ENCODE measurements at places on chromosomes 7 and 10.
A peak's percentile ranks its signal among the peaks of the same experiment; 100 is the strongest.

- no peak for DNase-seq
These were observed 66.5 kb downstream of the SRI start for GRCh38 chr7:88153378-88153777.

DNA sequence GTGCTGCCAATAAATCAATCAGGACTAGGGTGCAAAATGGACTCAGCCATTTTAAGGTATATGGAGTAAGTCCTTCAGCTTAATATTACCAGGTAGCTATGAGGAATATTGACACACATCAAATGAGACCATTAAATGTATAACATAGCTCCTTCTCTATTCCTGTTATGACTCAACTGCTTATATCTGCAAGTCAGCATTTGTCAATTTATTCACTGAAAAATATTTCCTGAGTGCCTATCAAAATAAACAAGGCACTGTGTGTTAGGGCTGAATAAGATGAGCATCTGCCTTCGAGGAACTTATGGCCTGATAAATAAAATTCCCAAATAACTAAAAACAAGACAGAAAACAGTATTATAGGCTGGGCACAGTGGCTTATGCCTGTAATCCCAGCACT lies 113.8 kb downstream of the CDK6 start:
- DNase-seq: peak; percentile 22

GRCh38 chr10:119104654-119105015 lies 722 bp downstream of the DENND10 start:
- DNase-seq: peak; percentile 21

DNA sequence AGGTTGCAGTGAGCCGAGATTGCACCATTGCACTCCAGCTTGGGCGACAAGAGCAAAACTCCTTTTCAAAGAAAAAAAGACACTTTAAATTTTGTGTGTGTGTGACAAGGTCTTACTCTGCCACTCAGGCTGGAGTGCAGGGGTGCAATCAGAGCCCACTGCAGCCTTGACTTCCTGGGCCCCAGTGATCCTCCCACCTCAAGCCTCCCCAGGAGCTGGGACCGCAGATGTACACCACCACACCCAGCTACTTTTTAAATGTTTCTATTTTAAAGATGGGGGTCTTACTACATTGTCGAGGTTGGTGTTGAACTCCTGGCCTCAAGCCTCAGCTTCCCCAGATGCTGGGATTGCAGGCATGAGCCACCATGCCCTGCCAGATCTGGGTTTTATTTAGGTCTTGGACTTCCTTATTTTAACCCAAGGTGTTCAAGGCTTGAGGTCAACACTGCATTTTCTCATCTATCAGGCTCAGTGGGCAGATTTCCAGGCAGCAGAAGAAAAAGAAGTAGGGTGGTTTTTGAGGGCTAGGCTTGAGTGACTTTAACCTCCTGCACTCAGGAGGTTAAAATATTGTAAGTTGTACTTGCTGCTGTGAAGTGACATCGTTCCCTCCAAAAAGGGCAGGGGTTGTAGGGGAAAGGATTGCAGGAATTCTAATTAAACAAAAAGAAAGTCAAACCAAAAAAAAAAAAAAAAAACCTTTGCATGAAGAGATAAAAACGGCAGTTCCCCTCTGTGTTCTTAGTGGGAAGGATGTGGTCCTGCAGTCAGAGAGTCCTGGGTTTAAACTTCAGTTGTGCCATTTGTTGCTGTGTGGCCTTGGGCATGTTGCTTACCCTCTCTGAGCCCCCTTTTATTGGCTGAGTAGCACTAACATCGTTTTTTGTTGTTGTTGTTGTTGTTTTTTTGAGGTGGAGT lies 71.5 kb downstream of the CARD11 start:
- DNase-seq: no peak

DNA sequence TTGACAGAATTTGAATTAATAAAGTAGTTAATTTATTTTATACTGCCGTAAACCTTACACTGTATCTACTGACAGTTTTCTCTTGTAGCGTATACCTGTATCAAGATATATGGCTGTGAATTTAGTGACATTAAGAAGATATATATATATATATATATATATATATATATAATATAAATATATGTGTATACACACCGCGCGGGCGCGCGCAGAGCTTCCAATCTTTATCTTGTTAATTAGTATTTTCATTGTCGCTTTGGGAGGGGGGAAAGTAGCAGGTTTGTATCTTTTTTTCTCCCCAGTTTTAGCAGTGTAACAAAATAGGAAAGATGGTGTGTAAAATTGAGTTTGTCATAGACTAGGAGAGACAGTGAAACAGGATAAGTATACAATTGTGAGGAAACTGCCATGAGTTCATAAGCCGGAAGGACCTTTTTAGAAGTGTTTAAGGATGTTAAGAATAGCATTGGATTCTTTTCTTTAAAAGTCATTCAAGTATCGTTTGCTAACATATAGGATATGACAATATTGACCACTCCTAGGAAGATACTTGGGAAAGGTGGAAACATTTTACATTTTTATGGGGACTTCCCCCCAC lies 2.0 kb downstream of the PLEKHA1 start:
- DNase-seq: no peak

GRCh38 chr7:135260930-135261721 lies 27.5 kb downstream of the STRA8 start:
- no peak for DNase-seq

DNA sequence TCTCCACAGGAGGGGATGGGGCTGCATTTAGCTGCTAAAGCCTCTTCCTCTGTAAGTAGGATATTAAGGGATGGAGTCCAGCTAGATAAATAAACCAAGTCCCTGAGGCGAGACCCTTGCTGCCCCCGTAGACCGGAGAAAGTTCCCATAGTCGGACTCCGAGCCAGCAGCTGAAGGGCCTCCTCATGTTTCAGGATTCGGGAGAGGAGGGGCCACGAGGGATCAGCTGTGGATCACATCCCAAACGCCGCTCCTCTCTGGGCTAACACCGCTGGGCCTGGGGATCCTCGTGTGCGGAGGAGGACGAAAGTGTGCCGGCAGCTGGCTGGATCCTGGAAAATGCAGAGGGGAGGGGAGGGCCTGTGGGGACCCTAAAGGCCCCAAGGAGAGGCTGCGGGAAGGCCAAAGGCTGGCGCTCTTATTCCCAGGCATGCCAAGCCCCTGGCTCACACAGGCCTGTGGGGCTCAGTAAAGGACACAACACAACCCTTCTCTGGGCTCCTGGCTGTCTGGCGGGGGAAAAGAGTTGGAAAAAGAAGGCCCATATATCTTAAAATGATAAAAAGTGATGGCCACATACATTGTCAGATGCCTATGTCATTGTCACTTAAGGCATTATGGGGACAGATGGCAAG lies 82.5 kb upstream of the TMEM72 start:
- DNase-seq: no peak

DNA sequence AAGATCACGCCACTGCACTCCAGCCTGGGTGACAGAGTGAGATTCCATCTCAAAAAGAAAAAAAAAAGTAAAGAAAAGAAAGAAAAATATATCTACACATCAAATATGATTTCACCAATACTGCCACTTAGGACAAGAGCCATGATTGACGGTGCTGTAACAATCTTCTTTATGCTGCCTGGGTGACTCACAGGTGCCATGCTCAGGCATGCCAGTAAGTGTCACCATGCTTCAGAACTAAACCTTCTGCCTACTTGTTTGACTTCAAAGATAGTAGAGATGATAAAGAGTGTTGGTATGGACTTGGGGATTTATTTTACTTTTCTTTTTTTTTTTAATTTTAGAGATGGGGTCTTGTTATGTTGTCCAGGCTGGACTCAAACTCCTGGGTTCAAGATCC lies 33.6 kb upstream of the DNMBP start:
- no peak for DNase-seq

DNA sequence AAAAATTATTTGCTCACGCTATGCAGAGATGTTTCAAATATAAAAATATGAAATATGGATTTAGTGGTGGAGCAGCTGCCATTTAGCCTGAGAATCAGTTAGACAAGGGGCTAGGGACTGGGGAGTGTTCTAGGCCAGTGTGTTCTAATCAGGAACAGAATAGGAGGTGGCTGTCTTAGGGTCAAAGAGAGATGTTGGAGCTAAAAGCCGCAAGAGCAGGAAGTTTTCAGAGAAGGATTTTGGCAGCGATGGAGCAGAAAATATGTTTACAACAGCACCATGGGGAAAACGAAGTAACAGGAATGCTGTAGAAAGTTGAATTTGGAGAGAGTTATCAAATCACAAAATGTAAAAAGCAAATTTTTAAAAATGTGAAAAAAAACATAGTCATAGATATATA lies 314.0 kb upstream of the SEMA3A start:
- DNase-seq: no peak

DNA sequence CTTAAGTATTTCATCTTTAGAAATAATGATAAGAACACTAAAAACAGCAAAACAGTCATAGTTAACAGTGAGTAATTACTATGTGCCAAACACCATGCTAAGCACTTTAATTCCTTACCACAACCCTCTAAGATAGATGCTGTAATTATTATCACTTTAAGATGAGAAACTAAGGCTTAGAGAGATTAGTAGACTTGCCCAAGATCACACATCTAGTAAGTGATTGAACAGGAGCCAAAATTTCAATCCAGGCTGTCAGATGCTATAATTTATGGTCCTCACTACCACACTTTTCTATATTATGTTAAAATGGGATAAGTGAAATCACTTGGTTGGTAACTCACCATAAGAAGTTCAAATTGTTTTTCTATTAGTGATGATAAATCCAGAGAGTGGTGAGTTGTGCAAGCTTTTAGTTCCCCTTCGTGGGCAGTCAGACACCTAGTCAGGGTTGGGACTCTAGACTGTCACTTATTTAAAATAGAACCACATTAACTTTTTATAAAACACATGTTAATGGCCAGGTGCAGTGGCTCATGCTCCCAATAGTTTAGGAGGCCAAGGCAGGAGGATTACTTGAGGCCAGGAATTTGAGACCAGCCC lies 85.9 kb upstream of the GATA3 start:
- peak; percentile 46 for DNase-seq

DNA sequence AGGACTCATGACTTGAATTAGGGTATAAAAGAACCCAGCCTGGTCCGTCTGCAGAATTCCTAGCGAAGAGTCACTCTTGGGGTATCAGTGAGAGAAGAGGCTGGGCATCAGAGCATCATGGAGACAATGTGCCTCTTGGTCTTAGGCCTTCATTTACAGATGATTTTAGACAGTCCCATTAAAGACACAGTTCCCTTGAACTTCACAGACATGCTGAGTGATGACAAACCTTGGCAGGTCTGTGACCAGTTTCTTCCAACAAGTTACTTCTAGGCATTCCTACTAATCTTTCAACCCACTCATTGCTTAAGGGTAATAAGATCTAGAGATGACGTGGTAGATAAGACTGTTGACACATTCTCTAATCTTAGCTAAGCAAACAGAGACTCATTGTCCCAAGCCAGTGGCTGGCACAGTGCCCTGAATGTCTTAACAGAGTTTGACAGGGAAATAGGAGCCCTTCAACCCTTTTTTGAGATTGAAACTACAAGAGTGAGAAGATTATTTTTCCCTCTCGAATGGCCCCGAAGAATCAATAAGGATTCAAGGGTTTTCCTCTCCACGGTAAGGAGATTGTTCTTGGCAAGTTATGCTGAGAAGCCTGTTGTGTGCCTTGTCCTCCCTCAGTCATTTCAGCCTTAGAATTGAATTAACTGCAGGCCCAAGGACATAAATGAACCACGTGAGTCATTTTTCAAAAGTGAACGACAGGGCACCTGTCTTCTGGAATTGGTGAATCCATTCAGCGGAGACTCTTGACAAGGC lies 281.1 kb downstream of the CCDC3 start:
- DNase-seq: peak; percentile 37

DNA sequence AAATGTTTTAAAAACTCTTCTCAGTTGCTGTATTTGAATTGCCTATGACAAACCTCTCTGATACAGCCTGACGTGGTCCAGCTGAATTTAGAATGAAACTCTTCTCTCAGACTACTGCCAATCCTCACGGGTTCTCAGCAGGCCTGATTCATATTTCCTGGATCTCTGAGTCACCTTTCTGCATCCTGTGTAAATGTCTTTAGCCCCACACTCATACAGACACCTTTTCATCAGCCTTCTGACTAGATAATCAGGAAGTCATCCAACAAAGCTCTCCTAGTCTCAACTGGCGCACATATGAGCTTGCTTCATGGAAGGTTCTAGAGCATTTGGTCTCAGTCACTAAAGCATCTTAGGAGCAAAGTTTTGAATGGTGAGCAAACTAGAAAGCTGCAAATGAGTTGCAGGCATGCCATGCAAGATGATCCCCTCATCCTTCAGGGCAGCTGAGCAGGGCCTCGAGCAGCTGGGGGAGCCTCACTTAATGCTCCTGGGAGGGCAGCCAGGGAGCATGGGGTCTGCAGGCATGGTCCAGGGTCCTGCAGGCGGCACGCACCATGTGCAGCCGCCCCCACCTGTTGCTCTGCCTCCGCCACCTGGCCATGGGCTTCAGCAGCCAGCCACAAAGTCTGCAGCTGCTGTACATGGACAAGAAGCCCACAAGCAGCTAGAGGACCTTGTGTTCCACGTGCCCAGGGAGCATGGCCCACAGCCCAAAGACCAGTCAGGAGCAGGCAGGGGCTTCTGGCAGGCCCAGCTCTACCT lies 182.8 kb downstream of the ARHGAP12 start:
- DNase-seq: peak; percentile 58

- peak; percentile 82 for DNase-seq
These were observed 12.5 kb downstream of the SFRP5 start for GRCh38 chr10:97759158-97759887.

GRCh38 chr10:129793479-129793878 lies 170.6 kb downstream of the EBF3 start:
- DNase-seq: no peak

GRCh38 chr7:115019882-115020605 lies 98.2 kb downstream of the MDFIC start:
- peak; percentile 56 for DNase-seq

DNA sequence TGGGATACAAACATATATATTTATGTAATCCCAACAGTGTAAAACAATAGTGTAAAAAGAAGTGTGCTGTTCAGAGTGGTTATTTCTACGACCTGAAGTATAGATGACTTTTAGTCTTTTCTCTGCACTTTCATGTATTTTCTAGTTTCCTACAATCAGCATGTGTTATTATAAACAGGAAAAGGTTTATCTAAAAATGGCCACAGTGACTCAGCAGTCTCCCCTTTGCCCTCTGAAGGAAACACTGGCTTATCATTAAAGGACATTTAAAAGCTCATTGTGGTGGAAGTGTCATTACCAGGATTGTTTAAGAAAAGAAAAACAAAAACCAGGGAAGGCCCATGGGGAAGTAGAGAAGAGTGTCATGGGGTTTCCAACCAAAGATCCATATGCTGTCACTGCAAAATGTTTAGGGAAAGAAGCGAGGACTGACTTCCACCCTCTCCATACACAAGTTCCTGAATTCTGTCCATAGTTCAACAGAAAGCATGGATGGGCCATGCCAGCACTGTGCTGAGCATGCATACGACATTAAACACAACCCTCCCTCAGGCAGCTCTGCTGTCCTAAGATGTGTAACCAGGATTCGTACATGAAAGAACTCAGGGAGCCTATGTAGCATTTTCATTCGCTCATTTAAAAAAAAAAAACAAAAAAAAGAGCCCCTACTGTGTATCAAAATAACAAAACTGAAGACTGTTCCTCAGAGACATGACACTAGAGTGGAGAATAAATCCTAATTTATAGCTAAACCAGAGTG lies 10.2 kb downstream of the CYREN start:
- peak; percentile 80 for DNase-seq

- DNase-seq: no peak
These were observed 822.1 kb upstream of the SORCS1 start for GRCh38 chr10:107986571-107986970.

GRCh38 chr7:43879477-43879876 lies 10.2 kb upstream of the MRPS24 start:
- DNase-seq: no peak
